ENCODE measurements at places on chromosomes 4 and X.

GRCh38 chrX:130682990-130683389 is 220.0 kb downstream of the ENOX2 start:
- no peak for DNase-seq

- DNase-seq = no peak
Observed at GRCh38 chr4:2825740-2826139, 17.9 kb upstream of the ADD1 start.

GRCh38 chr4:142512161-142512560 is 333.9 kb downstream of the INPP4B start:
- DNase-seq = peak; percentile 53

DNA sequence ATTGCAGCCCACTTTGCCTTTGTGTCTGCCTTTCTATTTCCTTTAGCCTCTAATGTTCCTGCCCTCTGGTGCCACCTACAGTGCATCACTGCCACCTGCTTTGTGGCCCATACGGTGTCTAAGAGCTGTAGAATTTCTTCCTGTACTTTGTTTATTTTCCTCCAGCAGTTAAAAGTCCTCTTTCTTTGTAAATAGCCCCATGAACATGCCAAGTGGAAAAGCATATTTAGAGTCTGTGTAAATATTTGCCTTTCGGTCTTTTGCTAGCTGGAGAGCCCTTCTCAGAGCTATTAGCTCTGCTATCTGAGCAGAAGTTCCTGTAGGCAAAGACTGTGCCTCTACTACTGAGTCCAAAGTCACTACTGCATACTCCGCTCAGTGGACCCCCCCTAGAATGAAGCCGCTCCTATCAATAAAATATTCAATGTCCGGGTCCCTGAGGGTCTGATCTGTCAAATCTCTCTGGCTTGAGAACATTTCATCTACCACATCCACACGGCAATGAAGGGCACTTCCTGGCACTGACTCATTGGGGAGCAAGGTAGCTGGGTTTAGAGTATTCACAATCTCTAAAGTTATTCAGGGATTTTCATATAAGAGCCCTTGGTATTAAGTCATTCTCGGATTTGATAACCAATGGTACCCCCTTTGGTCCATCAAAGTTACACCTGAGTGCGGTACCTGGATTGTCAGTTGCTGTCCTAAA is 36.3 kb downstream of the SULT1E1 start:
- peak; percentile 58 for DNase-seq

DNA sequence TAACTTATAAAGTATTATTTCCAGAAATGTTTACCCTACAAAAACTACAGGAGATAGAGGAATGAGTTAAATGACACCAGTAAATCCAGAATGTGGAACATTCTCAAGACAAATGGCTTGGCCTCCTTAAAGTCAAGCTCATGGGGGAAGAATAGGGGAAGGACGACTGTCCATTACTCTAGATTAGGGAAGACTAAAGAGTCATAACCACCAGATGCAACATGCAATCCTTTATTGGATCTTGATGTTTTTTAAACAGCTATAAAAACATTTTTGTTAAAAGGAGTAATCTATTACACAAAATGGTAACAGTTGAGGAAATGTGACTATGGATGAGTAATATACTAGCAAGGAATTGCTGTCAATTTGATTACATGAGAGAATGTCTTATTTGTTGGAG is 11.1 kb downstream of the ACOT9 start:
- no peak for DNase-seq

- DNase-seq = peak; percentile 58
Observed at GRCh38 chr4:138522366-138522765, 280.2 kb upstream of the SLC7A11 start.

DNA sequence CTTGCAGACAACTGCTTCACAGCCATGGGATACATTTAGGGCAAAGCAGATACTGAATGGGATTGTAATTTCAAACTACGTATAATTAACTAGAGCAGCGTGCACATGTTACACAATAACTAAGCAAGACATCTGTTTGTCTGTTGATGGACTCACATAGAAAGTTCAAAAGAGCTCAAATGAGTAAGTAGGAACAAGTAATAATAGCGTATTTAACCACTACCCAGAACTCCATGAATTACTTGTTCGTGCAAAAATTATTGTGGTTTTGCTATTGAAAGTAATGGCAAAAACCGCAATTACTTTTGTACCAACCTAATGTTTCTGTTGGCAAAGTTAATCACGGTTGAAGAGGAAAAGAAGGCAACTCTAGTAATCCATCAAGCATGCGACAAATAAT is 825.4 kb downstream of the PCDH18 start:
- no peak for DNase-seq

GRCh38 chrX:16160729-16161128 is 6.6 kb upstream of the MAGEB17 start:
- peak; percentile 76 for DNase-seq

- no peak for DNase-seq
Observed at GRCh38 chr4:148061795-148062194, 329.9 kb downstream of the ARHGAP10 start.

- peak; percentile 62 for DNase-seq
Observed at GRCh38 chr4:10619220-10619619, 65.3 kb downstream of the CLNK start.

- DNase-seq = peak; percentile 75
Observed at GRCh38 chr4:74316397-74316796, 8.1 kb downstream of the EPGN start.

GRCh38 chrX:22184096-22184495 is 88.6 kb upstream of the CBLL2 start:
- no peak for DNase-seq

GRCh38 chrX:80663331-80663730 is 146.3 kb downstream of the BRWD3 start:
- DNase-seq = no peak

DNA sequence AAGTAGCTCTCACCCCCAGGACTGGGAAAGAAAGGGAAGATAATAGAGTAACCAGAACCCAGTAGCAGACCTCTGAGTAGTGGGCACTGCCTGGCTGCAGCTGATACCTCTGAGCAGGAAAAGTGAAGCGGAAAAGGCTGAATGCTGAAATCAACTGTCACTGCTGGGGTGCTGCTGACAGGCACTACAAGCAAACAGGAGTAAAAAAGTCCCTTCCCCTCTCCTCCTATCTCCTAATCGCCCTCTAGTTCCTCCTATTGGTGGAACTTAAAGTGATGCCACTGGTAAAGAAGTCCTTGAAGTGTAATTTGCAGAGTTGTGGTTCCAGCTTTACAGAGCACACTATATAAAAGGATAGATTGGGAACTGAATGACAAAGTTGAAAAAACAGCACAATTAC is 32.8 kb upstream of the GLRB start:
- DNase-seq = peak; percentile 41

DNA sequence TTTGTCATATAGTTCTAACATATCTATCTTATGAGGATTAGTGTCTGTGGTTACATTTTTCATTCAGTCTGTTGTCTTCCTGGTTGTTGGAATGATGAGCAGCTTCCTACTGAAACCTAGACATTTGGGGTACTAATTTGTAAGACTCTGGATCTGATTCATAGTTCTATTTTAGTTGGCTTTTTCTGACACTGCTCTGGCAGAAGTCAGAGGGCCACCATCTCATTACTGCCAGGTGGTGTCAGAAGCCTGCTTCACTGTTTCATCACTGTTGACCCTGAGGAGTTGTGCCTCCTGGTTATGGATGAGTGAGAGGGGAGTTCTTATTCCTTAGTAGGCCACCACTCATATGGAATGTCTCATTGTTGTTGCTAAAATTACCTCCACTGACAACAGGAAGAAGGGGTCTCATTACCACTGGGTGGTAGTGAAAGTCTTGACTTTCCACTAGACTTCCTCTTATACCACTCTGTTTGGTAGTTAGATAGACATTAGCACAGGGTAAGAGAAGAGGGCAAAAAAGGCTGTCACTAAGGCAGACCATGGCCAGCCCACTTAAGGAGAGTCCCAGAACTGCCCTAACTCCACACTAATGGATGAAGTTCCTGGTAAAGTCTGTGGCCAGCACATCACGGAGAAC is 395.2 kb downstream of the SPOCK3 start:
- DNase-seq = no peak

DNA sequence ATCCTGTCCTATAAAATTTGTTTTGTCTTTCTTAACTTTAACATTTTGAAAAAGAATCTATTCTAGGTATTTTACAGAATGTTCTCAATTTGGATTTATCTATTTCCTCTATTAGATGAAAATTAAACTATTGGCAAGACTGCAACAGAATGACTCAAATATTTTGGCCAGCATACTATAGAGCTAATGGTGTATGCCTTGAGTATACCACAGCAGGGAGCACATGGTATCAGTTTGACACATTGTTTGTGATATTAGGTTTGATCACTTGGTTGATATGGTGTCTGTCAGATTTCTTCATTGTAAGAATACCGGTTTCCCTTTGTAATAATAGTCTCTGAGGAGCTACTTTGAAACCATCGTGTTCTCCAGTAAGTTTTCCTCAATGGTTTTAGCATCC is 87.8 kb upstream of the NPNT start:
- no peak for DNase-seq

GRCh38 chr4:15376594-15376993 is 51.2 kb upstream of the C1QTNF7 start:
- DNase-seq = peak; percentile 74

GRCh38 chr4:56134266-56134665 is 185.5 kb downstream of the CEP135 start:
- no peak for DNase-seq

DNA sequence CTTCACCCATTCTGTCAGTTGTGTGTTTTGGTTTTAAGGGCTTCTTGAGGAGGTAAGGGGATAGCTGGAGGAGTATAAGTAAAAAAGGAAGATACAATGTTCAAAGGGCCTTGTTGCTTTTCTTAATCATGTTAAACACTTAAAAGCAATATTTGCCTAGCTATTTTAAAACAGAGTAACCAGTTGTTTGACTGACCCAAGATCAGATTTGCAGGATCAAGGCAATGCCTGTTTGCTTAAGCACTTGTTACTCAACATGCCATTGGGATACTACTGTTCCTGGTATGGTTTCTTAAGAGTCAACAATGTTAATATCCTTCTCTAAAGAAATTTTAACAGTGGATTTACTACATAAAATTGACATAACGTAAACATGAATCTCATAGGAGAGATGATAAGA is 2.6 kb downstream of the DCLK2 start:
- DNase-seq = no peak

- DNase-seq = peak; percentile 68
Observed at GRCh38 chr4:40506066-40506465, 123.6 kb downstream of the RBM47 start.

DNA sequence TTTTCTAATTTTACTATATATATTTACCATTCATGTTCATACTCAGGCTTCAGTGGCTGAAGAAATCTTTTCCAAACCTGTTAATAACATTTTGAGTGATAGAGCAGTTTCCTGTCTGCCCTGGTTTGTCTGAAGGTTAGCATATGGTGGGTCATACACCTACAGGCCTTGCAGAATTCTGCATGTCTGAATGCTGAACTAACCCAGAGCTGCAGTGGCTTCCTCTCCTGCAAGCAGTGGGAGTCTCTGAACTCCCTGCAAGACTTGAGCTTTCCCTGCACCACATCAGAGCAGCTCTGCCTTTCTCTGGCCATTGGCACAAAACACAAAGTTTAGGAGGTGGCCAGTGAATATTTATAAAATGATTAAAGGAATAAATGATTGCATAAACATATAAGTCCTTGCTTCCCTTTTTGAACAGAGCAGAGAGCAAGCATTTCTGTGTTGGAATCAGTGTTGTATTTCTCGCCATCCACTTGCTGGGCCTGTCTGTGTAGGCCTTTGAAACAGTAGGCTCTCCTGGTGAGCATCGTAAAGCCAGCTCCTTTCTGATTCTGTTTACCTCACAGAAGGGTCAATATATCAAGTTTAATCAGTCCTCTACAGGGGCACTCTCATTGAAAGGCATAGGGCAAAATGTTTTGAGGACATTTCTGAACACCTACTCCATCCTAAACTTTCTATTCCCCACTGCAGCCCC is 15.0 kb upstream of the UNC5C start:
- DNase-seq = no peak

DNA sequence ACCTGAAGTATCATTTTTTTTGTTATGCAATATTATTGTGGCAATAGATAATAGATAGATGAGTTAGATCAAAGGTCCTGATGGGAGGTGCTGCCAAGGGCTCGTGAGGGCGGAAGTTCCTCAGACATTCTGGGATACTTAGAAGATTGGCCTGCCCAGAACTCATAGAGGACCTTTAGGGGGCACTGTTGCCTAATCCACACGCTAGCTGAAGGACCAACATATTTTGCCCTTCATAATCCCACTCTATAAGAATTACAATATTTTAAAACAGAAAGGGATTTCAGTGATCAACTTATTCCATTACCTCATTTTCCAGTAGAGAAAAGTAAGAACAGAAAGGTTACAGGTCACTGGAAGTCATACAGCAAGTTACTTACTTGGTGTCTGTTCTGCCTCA is 22.9 kb upstream of the COX7B2 start:
- DNase-seq = peak; percentile 39

- no peak for DNase-seq
Observed at GRCh38 chr4:69828828-69829227, 31.1 kb downstream of the SULT1E1 start.

DNA sequence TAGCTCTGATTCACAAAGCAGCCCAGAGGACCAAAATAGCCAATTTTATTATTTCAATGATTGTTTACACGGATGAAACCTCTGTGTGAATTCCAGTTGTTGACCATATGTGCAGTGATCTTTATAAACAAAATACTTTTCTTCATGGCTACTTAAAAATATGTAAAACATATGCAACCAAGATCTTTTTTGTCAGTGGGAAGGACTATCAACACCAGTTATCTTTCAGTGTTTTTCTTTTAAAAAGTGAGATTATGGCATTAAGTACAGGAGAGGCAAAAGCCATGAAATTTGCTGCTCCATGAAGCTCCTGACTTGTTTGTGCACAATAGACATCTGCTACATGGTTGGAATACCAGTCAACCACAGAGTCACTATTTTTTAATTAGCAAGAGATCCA is 184.4 kb downstream of the DKK2 start:
- no peak for DNase-seq

GRCh38 chrX:50100188-50100587 is 100.6 kb downstream of the AKAP4 start:
- peak; percentile 12 for DNase-seq

- DNase-seq = no peak
Observed at GRCh38 chr4:163591614-163592020, 97.1 kb downstream of the TMA16 start.

DNA sequence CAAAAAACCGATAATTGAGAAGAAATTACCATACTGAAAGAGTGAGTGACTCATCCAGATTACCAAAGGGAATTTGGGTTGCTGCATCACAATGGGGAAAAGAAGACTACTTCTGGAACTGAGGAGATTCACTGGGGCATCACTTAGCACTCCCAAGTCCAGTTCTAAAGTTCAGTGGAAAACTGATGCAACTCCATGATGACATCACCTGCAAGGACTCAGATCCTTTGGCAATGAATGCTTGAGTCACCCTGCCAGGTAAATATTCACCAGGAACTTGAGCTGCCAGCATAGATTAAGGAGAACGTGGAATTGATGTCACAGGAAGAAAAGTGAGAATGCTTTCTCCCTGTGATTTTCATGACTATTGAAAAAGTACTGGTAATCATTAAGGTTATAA is 32.0 kb upstream of the SMIM10L2A start:
- DNase-seq = peak; percentile 92

DNA sequence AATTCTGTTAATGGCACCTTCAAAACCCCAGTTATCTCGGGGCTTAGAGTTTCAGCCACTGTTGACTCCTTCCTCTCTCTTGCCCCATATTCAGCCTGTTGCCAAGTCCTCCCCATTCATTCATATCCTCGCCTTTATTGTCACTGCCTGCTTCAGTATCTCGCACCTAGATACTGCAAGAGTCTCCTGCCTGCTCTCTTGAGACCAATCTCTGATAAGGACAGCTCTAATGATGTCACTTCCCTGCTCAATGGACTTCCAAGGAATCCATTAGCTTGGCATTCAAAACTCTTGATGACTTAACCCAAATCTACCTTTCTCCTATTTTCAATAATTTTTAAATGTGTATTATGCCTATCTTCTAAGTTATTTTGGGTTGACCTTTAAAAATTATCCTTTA is 1.1 kb upstream of the UBE2A start:
- no peak for DNase-seq
